ENCODE measurements at places on chromosomes 12 and 14.
A peak's percentile ranks its signal among the peaks of the same experiment; 100 is the strongest.

DNA sequence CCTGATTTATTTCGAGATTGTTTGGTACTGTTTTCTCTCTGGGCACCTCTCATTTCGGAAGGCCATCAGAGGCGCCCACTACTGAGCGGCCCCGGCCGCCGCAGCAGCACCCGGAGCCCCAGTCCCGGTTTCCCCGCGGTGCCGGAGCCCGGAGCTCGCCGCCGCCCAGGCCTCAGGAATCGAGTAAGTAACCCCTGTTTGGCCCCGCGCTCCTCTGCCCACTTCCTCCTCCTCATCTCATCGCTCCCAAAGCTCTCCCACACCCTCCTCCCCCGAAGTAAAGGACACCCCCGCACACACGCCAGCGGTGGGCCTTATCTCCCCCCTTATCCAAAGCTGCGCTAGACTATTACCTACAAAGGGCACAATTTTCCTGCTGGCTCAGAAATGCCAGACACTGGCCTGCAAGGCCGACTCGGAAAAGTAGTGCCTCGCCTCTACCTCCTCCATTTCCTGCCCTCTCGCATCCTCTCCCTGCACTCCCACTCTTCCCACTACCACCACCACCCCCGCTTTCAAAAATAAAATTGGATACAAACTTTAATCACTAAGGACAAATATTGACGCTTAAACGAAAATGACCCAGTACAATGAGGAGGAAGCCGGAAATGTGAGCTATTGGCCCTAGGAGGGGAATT lies 637 bp upstream of the FOXG1 start:
- no peak for DNase-seq

DNA sequence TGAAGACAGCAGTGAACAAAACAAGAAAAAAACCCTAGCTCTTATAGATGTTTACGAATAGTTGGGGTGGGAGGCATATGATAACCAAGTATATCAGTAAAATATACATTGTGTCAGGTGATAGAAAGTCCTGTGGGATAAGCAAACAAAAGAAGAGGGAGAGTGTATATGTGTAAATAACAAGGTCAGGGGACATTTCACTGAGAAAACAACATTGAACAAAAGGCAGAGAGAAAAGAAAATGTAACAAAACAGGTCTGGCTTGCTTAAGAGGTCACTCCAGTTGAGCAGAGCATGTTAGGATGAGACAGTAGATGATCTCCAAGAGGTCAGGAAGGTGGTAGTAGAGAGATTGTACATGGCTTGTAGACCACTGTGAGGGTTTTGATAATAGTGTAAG lies 304.1 kb downstream of the ACSS3 start:
- no peak for DNase-seq

DNA sequence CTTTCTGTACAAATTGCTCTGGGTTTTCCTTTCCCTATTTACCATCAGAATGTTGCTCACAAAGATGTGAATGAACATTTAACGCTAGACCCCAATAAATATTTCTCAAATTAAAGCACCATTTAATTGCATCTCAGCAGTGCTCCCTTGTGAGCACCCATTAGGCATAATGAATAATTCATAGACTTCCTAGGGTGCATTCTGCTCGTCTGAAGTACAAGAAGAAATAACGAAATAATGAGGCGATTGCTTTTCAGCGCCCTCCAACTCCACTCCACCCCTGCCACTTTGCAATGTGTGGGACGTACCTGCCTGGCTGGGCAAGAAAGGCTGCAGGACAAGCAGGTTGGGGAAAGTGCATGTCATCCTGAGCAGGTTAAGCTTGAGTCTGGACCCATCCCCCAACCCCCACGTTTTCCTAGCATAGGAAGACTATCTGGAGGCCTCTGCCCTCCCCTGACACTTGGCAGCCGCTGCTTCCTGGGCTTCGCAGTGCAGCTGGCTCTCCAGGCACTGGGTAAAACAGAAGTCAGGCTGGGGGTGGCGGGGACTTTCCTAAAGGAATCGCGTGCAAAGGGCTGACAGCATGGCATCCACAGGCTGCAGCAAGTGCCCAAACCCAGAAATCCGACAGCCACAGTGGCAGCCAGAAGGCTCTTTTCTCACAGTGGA lies 253.7 kb downstream of the DUSP6 start:
- DNase-seq, result no peak

- no peak for DNase-seq
Measured at GRCh38 chr12:40464121-40464520, 228.1 kb upstream of the CNTN1 start.

GRCh38 chr14:38339696-38340095 lies 83.8 kb upstream of the CLEC14A start:
- DNase-seq, result peak; percentile 69

GRCh38 chr12:105267711-105268110 lies 31.7 kb upstream of the APPL2 start:
- no peak for DNase-seq

GRCh38 chr14:103130017-103130764 lies 6.9 kb downstream of the TNFAIP2 start:
- no peak for DNase-seq

GRCh38 chr12:109994401-109995175 lies 1.6 kb downstream of the GIT2 start:
- DNase-seq, result no peak

DNA sequence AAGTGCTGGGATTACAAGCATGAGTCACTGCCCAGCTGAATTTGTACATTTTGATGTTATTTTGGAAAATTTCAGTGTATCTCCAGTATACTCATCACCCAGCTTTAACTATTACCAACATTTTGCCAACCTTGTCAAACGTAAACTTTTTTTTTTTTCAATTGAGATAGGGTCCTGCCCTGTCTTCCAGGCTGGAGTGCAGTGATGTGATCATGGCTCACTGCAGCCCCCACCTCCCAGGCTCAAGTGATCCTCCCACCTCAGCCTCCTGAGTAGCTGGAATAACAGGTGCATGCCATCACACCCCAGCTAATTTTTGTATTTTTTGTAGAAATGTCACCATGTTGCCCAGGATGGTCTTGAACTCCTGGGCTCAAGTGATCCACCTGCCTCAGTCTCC lies 29.2 kb downstream of the MDM2 start:
- no peak for DNase-seq
